Immature natural killer cell (primary cell): ENCODE measurements at places on chromosomes 1 and 21. TPM values are rescaled to one million over a fixed set of nuclear protein-coding genes. Genes with fewer than 3 reads are reported as not detected.

- DNase-seq, result no peak
- peaks cover 5% of the 10 kb centered on the region for H3K36me3 ChIP-seq
- no peak overlapping the region for H3K27ac ChIP-seq
- peaks cover 17% of the 10 kb centered on the region for H3K27me3 ChIP-seq
These were observed 76.5 kb downstream of the VWA5B1 start for GRCh38 chr1:20367116-20367585.

- H3K4me3 ChIP-seq, result peak overlapping the region; percentile 63
- peak; percentile 21 for DNase-seq
- H3K36me3 ChIP-seq, result no peaks in the 10 kb centered on the region
- H3K27ac ChIP-seq, result peak overlapping the region; percentile 92
These were observed 20.6 kb downstream of the INPP5B start for GRCh38 chr1:37926038-37926924.

DNA sequence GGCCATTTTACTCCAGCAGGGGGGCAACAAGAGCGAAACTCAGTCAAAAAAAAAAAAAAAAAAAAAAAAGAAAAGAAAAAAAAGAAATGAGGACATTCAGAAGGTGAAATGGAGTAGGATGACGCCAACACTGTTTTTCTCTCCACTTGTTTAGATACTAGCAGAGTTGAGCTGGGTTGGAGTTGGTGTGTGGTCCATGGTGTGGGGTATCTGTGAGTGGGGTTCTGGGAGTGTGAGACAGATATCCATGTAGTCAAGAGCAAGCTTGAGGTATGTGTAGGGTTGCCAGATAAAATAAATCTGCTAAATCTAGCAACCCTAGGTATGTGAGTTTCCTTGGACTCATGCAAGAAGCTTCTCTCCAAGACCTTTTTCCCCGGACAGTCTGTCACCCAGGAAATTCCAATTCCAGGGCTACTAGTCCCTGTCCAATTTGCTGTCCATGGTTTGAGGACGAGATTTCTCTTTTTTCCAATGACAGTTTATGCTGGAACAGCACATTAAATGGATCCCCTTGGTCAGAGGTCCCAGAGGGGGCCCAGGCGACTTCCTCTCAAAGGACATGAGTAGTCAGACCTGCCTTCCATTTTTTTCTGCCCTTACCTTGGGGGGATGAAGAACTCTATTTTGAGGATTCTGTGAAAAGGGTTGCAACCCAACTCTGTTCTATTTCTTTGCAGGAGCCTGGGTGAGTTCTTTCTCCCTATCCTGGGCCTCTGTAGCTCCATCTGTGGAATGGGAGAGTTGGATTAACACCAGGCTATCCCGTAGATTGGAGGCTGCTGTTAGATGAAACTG, 2.1 kb upstream of the FOXD2 start:
- peak overlapping the region; percentile 94 for H3K4me3 ChIP-seq
- peaks cover 14% of the 10 kb centered on the region for H3K27me3 ChIP-seq
- peak overlapping the region; percentile 46 for H3K27ac ChIP-seq
- H3K4me1 ChIP-seq, result peaks cover 61% of the 10 kb centered on the region

DNA sequence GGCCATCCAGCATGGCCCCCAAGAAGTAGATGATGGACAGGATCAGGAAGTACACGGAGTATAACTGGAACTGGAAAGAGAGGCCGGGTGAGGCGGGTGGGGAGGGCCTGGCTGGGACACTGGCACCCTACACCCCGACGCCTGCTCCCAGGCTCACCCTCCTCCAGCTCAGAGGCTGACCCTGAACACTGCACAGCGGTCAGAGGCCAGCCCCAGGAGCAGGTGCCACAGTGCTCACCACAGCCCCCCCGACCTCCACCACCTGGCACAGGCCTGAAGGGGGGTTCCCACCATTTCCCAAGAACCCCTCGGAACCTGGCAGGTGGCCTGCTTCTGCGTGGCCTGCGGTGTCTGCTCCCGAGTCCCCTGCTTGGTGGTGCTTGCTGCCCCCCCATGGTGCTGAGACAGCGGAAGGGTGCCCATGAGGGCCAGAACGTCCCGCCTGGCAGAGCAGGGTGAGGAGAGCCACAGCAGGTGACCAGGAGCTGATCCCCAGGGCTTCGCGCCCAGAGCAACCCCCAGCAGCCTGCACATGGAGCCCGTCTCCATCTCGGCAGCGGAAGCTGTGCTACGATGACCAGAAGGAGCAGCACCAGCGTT, 26.1 kb downstream of the SLC19A1 start:
- peaks cover 23% of the 10 kb centered on the region for H3K36me3 ChIP-seq
- DNase-seq, result no peak
- H3K4me1 ChIP-seq, result no peaks in the 10 kb centered on the region
- H3K27ac ChIP-seq, result no peak overlapping the region
- peaks cover 2% of the 10 kb centered on the region for H3K27me3 ChIP-seq

GRCh38 chr1:167697667-167698141, 24.1 kb upstream of the MPZL1 start:
- H3K36me3 ChIP-seq, result peaks cover 30% of the 10 kb centered on the region
- no peaks in the 10 kb centered on the region for H3K27me3 ChIP-seq
- H3K27ac ChIP-seq, result peak overlapping the region; percentile 68
- H3K4me1 ChIP-seq, result peaks cover 8% of the 10 kb centered on the region
- H3K4me3 ChIP-seq, result no peak overlapping the region

DNA sequence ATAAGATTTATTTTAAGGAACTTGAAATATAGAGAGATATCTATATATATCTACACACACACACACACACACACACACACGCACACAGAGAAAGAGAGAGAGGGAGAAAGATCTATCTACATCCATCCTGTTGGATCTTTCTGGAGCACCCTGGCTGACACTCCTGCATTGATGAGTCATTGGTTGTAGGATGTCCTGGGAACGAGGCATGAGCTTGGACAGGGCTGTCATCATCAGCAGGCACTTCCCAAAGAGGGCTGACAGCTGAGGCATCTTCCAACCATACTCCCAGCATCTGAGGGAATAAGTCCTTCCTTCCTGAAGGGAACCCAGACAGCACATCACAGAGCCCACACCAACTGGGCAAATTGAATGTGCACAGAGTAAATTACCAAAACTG, 99.1 kb upstream of the ERG start:
- no peak overlapping the region for H3K27ac ChIP-seq
- DNase-seq, result no peak
- no peaks in the 10 kb centered on the region for H3K4me1 ChIP-seq
- H3K36me3 ChIP-seq, result no peaks in the 10 kb centered on the region
- H3K27me3 ChIP-seq, result peaks cover 7% of the 10 kb centered on the region

GRCh38 chr1:77467021-77467595, 185.3 kb downstream of the AK5 start:
- DNase-seq, result no peak
- no peaks in the 10 kb centered on the region for H3K36me3 ChIP-seq
- no peak overlapping the region for H3K27ac ChIP-seq
- H3K27me3 ChIP-seq, result no peaks in the 10 kb centered on the region
- H3K4me3 ChIP-seq, result no peak overlapping the region

DNA sequence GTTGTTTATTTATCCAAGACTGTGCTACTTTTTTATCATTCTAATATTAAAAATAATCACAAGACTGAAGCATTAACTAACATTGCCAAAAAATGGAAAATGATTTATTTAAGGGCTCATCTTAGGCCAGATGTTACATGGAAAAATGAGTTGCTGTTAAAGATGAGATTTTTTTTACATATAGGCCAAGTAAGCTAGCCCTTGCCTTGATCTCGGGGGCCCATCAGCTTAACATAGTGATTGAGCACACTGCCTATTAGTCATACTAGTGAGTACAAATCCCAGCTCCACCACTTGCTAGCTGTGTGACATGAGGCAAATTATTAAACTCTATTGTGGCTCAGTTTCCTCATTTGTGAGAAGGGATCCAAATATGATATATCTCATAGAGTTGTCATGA, 275.9 kb upstream of the SNX7 start:
- H3K4me3 ChIP-seq, result no peak overlapping the region
- H3K36me3 ChIP-seq, result peaks cover 6% of the 10 kb centered on the region
- H3K27me3 ChIP-seq, result peaks cover 1% of the 10 kb centered on the region
- H3K27ac ChIP-seq, result peak overlapping the region; percentile 31

DNA sequence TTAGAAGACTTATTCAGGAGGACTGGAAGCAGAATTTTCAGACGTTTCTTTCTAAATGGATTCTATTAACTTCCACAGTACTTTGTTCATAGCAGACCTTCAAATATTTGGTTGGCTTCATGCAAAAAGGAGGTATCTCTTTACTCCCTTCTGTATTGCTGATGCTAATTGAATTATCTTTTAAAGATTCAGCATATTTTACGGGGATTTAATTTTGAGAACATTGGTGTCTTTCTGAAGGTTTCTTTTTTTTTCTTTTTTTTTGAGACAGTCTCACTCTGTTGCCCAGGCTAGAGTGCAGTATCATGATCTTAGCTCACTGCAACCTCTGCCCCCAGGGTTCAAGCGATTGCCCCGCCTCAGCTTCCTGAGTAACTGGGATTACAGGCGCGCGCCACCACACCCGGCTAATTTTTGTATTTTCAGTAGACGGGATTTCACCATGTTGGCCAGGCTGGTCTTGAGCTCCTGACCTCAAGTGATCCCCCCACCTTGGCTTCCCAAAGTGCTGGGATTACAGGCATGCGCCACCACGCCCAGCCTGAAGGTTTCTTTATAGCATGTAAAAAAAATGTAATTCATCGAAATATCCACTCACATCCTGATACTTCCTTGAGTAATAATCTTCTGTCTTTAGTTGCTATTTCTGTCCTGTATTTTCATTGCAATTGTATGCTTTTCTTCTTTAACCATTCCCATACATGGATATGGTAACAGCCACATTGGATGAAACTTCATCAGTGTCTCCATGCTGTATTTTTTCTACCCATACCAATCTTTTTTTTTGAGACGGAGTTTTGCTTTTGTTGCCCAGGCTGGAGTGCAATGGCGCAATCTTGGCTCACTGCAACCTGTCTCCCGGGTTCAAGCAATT, 14.5 kb downstream of the CNST start:
- DNase-seq, result no peak
- no peaks in the 10 kb centered on the region for H3K36me3 ChIP-seq
- H3K27me3 ChIP-seq, result no peaks in the 10 kb centered on the region

DNA sequence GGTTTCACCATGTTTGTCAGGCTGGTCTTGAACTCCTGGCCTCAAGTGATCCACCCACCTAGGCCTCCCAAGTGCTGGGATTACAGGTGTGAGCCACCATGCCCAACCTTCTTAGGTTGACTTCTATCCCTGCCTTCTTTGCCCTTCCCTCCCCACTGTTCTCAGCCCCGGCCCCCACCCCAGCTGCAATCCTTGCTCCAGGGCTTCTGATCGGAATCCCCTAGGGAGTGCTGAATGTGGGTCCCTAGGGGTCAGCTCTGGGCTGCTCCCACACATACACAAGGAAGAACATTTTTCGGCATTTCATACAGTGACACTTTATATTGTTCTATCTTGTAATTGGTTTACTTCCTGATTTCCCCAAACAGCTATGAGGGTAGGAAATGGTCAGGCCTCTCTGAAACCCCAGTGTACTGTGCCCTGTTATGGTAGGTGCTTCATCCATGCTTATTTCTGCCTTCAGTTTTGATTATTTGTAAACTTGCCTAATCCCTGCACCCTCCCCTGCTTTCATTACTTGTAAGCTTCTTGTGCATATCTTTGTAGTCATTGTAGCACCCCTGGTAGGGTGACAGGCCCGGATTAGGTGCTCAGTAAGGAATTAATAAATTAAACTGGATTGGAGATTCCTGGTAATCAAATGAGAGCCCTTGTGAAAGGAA, 5.8 kb upstream of the SRP9 start:
- H3K36me3 ChIP-seq, result no peaks in the 10 kb centered on the region
- no peaks in the 10 kb centered on the region for H3K4me1 ChIP-seq
- no peak overlapping the region for H3K27ac ChIP-seq
- no peak for DNase-seq

DNA sequence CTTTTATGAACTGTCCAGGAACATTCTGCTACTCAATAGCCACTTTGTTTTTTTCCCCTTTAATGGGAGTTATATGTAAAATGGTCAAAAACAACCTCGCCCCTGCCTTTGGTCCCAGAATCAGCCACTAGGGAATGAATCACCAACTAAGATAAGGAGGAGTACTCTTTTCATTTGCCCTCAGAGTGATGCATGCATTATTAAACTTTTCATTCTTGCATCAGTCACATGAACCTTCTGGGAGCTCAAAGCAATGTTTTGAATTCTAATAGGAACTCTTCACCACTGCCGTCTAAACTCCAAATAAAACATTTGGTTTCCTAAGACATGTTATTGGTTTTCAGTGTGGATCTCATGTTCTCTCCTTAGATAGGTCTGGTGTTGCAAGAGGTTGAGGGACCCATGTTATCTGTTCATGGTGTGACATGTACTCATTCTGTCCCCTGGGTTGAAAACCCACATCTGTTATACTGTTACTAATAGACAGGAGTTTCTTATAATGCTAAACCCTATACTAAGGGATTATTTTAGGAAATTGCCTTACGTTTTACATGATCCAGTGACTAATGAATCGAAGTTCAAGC, 17.8 kb upstream of the HSD17B7 start:
- H3K4me3 ChIP-seq, result no peak overlapping the region
- H3K4me1 ChIP-seq, result no peaks in the 10 kb centered on the region
- peaks cover 13% of the 10 kb centered on the region for H3K36me3 ChIP-seq
- no peak overlapping the region for H3K27ac ChIP-seq
- DNase-seq, result no peak
- H3K27me3 ChIP-seq, result peaks cover 5% of the 10 kb centered on the region

GRCh38 chr1:96968983-96969382, 247.4 kb downstream of the PTBP2 start:
- H3K4me3 ChIP-seq, result no peak overlapping the region
- H3K27me3 ChIP-seq, result peaks cover 7% of the 10 kb centered on the region
- H3K27ac ChIP-seq, result no peak overlapping the region
- H3K36me3 ChIP-seq, result no peaks in the 10 kb centered on the region
- no peak for DNase-seq

DNA sequence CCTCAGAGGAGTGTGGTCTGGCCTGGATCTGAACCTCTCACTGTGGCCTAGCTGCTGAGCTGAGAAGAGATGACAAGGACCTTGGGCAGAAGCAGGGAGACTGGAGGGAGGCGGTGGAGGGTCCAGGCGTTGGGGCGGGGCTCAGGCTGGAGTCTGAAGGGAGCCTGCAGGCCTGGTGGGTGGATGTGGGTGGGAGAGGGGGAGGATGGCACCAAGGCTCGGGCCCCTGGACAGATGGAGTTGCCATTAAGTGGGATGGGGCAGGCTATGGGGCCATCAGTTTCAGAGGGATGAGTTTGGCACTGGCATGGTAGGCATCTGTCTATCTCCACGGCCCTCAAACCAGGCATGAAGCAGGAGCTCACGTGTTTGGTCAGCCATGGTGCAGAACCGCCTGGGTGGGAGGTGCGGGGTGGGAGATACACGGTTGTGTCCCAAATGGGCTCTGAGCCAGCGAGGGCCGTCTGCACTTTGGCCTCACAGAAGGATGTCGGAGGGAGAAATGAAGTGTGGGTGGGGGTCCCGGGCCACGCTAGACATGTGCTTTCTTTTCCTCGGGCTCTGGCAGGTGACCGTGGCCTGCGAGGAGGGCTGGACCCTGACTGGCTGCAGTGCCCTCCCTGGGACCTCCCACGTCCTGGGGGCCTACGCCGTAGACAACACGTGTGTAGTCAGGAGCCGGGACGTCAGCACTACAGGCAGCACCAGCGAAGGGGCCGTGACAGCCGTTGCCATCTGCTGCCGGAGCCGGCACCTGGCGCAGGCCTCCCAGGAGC, 23.6 kb downstream of the PCSK9 start:
- no peak for DNase-seq
- peaks cover 6% of the 10 kb centered on the region for H3K4me1 ChIP-seq
- peaks cover 18% of the 10 kb centered on the region for H3K36me3 ChIP-seq

- no peak overlapping the region for H3K27ac ChIP-seq
- H3K27me3 ChIP-seq, result peaks cover 6% of the 10 kb centered on the region
- no peaks in the 10 kb centered on the region for H3K36me3 ChIP-seq
- no peaks in the 10 kb centered on the region for H3K4me1 ChIP-seq
These were observed 198.7 kb downstream of the SETD4 start for GRCh38 chr21:35861661-35862060.

Gene S100A14
- polyA plus RNA-seq, result not detected

Gene KIF21B
- 9.1 TPM for polyA plus RNA-seq

Gene KCNN3
- not detected for polyA plus RNA-seq

Gene ITLN2
- polyA plus RNA-seq, result not detected

Gene EXTL1
- not detected for polyA plus RNA-seq
